ENCODE measurements at places on chromosomes 2 and 18.
A peak's percentile ranks its signal among the peaks of the same experiment; 100 is the strongest.

DNA sequence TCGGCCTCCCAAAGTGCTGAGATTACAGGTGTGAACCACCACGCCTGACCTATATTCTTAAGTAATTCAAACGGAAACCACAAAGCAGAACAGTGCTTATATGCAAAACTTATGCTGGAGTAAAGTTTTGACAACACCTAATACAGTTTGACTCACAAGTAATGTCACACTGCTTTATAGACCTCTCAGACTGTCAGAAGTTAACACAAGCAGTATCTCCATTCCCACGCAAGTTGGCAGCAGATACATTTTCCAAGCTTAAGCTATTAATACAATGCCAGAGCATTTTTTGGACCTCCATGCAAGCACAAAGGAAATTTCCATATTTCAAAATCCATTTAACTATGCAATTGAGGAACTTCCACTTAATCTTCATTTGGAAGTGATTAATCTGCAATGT is 21.0 kb upstream of the SANBR start:
- no peak for DNase-seq

DNA sequence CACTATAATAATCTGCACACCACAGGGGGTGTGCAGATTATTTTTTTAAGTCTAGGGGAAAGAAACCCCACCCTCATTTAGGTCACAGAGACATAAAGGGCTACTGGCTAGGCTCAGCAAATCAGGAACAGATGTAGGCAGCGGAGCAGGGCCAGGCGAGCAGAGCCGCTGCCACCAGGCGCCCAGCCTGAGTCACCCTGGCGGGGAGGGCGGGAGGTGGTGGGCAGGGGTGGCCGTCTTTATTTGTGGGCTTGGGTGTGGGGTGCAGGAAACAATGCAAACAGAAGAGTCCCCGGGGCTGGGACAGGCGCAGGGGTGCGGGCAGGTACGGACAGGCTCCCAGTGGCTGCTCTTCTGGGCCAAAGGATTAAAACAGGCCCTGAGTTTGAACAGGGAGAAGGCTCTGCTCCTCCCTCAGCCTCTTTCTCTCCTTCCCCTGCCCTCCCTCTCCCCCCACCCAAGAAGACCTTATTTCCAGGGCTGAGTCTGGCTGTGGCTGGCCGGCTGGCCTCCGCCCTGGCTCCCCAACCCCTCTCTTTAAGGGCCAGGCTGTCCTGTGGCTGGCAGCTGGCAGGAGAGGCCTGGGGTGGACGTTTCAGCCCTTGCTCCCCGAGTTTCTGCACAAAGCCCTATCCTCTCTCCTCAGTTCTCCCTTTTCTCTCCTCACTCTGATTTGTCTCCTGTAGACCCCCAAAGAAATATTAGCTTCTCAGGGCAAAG is 142.9 kb upstream of the SMAD2 start:
- DNase-seq = no peak

GRCh38 chr18:55111271-55111670 is 152.0 kb upstream of the CCDC68 start:
- no peak for DNase-seq

- no peak for DNase-seq
Observed at GRCh38 chr2:122191331-122191730, 435.9 kb downstream of the TSN start.

DNA sequence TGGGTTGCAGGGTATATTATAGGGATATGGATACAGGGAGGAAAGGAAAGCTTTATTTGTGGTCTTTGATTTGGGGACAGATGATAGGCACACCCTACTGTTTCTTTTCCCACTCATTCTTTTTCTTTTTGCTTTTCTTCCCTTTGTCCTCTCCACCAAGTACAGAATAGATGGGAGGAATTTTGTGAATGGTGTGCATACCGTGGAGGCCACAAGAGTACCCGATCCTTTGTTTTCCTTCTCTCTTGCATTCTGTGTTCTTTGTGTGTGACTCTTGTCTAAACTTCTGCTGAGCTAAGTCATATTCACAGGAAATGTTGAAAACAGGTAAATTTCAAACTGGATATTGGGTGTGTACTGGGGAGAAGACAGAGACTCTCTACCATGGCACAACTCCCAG is 321.4 kb upstream of the SLC8A1 start:
- DNase-seq = no peak

- DNase-seq = no peak
Observed at GRCh38 chr2:73972846-73973245, 11.9 kb upstream of the TET3 start.

DNA sequence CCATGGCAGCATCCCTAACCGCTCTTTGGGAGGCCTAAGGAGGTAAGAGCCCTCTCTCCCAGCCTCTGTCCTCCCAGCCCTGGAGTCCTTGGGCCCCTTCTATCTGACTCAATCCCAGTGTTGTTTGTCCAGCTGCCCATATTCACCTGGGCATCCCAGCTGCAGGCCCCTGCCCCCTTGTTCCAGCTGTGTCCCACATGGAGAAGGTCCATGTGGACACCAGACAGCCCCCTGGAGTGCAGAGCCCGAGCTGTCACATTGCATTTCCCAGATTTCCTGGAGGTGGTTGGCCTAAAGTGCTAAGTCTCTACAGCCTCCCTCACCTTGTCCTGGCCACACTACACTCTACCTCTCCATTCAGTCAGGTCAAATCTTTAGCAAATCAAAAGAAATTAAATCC is 42.5 kb downstream of the PSD4 start:
- no peak for DNase-seq

GRCh38 chr18:36043153-36043552 is 24.2 kb downstream of the RPRD1A start:
- DNase-seq = no peak

DNA sequence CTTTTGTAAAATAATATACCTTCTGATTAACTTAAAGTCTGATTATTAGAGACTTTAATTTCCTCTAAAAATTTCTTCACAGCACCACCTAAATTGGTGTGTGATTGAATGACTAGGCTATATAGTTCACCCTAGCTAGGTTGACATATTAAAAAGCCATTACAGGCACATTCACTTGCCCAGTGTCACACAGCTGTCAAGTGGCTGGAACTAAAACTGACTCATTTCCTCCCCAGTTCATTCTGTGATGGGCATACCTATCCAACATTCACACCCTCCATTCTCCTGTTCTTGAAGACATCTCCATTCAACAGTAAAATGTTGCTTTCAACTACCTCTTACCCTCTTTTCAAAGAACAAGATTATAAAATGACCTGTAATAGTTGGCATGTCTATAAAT is 334.5 kb downstream of the ARHGAP15 start:
- no peak for DNase-seq

GRCh38 chr2:96265349-96265839 is 403 bp downstream of the TMEM127 start:
- DNase-seq = peak; percentile 21

GRCh38 chr18:26091047-26091630 is 726 bp upstream of the SS18 start:
- DNase-seq = no peak

DNA sequence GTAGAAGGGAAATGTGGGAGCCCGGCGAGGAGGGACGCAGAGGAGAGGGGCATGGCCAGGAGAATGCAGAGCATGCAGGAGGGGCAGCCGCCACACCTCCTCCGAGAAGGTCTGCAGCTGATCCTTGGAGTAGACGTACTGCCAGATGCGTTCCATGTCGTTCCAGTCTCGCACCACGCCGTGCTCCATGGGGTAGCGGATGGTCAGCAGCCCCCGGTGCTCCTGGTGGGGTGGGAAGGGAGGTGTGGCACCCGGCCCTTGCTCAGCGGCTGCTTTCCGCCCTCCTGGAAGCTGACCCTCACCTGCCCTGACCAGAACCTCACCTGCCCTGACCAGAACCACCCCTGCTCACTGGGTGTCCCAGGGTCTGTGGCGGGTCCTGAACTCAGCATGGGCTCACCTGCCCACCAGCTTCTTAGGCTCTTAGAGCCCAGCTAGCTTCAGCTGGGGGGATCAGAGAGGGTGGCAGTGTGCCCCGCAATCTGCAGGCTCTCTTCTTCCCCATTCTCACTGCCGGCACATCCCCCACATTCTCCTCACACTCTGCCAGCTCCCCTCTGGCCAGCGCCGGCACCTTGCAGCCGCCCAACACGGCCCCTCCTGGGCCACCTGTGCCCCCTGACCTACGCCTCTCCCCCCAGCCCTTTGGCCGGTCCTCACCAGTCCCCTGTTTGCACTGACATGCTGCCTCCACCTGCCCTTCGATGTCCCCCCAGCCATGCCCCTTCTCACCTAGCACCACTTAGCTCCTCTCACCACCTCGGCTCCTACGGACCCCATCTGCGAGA is 4.4 kb downstream of the ACTR1B start:
- no peak for DNase-seq

GRCh38 chr2:195486987-195487644 is 169.9 kb upstream of the SLC39A10 start:
- DNase-seq = no peak

DNA sequence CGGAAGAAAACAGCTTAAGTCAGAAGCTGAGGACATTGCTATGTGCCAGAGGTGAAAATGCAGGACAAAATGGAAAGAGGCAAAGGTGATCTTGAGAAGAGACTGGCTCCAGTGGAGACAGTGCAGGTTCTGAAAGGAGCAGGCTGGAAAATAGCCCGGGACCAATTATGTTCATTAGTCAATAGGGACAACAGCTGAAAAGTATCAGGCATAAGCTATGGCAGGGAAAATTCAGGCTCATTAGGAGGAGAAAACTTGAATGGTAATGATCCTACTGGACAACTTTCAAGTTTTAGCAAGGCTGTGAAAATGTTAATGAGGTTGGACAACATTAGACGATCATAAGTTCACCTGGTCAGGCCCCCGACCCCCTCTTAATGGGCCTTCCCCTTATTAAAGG is 60.2 kb downstream of the GALNT14 start:
- DNase-seq = no peak
